ENCODE measurements at places on chromosomes 3 and 15.
A peak's percentile ranks its signal among the peaks of the same experiment; 100 is the strongest.

DNA sequence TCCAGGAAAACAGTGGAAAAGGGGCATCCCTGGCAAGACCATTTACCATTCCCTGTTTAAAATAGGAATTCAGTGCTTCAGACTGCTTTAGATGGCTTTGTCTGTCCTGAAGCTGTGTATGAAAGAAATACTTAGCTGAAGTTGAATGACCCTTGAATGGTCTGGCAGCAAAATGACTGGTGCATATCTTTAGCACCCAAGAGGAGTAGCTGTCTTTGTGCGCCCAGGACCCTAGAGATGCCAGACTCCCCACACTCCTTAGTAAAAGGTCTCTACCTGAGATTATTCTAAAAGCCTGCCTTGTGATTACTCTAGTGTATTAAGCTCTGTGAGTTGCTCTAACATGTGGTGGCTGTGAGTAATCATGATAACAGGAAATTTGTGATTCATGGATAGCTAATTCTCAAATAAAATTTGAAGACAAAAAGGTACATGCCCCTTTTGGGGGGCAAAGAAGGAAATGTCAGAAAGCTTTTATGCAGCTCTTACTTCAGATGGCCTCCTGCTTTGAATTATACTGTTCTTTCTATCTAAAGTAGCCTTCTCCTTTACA, 3.2 kb downstream of the MAPKBP1 start:
- no peak for DNase-seq

DNA sequence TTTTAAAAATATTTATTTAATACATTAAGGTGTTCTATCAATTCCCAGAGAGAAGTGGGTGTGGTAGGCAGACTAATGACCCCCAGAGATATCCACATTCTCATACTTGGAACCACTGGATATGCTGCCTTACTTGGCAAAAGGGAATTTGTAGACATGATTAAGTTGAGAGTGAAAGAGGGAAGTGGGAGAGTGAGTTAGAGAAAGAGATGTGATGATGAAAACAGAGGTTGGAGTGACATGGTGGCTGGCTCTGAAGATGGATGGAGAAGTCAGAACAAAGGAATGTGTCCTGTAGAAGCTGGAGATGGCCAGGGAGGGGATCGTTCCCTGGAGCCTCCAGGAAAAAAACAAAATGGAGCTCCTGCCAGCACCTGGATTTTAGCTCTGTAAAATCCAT, 32.0 kb downstream of the TNFAIP8L3 start:
- no peak for DNase-seq

DNA sequence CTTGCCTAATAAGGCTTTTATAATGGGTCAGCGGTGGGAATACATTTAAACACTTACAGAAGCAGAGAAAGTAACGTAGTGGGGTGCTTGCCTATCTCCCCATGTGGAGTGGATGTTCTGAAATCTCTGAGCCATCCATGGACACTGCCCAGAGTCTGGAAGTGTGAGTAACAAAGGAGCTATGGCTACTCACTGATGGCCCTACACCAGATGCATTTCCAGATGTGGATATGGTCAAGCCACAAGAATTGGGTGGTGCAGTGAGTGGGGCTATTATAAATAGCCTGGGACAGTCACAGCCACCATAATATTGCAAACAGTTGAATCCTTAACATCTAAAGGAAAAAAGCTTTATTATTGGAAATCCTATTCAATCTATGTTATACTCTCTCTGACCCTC, 96.6 kb downstream of the CGNL1 start:
- no peak for DNase-seq

- DNase-seq: no peak
These were observed 47.0 kb upstream of the SELENOK start for GRCh38 chr3:53938645-53939044.

- DNase-seq: no peak
These were observed 5.9 kb upstream of the ADGRG7 start for GRCh38 chr3:100603469-100603868.

- no peak for DNase-seq
These were observed 167.5 kb upstream of the IL12A start for GRCh38 chr3:159821110-159821509.

GRCh38 chr3:180467177-180467576, 134.8 kb upstream of the TTC14 start:
- no peak for DNase-seq

GRCh38 chr15:85475317-85475701, 94.9 kb downstream of the AKAP13 start:
- DNase-seq: no peak

GRCh38 chr3:101848326-101848725, 988 bp upstream of the NFKBIZ start:
- DNase-seq: no peak

DNA sequence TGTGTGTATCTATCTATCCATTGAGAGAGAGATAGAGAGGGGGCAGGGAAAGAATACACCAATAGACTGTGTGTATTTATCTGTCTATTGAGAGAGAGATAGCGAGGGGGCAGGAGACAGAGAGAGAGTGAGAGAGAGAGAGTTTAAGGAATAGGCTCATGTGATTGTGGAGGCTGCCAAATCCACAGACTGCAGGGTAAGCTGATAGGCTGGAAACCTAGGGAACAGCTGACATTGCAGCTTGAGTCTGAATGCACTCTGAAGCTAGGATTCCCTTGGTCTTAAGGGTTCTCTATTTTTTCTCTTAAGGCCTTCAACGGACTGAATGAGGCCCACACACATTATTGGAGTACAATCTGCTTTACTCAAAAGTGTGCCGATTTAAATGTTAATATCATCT, 255.8 kb downstream of the EPHA3 start:
- no peak for DNase-seq

DNA sequence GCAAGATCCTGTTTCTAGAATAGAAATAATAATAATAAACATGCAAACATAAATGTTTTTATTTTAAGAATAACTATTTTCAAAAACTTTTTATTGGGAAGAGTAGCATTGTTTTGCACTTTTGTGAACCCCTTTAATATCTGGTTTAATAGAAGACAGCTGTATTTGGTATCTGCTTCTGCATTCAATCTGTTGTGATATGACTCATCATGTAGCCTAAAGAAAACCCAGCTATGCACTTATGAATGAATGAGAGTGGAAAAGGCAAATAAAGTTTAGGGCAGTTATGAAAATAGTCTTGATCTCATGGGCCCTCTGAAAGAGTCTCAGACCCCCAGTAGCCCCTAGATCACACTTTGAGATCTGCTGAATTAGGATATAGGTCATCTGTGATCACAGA, 100.4 kb upstream of the PPP2R3A start:
- DNase-seq: no peak

GRCh38 chr15:62756326-62756994, 286.1 kb upstream of the TPM1 start:
- no peak for DNase-seq

DNA sequence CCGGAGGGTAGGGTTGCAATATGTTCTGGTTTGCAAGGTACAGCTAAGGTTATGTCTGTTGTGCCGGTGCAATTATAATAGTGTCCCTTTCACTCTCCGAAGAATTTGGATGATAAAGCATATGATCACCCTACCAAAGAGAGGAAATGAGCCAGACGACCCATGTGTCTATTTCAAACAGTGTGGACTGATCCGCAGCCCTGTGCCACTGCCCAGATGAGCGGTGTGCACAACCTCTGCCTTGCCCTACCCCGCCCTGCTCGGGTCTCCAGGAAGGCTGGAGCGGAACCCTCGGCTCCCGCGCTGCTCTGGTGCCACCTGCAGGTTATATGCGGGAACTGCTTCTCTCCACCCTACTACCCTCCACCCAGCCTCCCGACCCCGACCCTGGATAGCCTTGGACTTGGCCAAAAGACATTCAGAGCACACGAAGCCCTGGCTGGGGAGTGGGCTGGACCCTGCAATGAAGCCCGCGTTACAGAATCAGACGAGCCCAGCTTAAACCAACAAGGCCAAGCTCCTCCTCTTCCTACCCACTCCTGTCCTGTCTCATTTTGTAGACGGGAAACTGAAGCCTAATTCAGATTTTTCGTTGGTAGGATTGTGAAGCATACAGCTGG, 68.4 kb upstream of the CHRNB4 start:
- peak; percentile 55 for DNase-seq

DNA sequence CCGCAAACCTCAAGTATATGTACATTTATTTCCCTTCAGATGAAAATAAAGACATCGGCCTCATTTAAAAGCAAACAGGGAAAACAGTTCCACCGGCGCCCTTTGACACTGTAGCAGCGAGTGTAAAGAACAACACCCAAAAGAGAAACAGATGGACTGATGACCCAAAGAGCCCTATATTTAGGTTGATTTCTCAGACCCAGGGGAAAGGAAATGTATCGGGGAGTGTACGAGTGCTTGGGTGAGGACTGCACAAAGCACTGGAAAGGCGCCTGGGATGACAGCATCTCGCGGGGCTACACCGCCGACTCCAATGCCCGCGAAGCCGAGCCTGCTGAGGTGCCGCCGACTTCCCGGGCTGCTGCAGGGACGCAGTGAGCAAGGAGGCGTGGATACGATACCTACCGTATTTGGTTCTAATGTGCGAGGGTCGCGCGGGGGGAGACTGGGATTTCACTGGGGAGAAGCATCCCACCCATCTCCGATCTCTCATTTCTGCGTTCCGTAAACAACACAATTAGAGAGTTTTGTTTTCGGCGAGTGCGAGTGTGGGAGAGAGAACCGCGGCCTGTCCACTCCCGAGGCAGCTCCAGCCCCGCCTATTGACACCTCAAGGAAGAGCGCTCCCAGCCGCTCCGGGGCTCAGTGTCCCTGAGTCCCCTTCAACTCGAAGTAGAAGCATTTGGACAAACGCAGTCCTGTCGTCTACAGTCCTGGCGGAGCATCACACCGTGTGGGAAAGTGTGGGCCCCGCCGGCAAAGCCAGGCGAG, 2.0 kb downstream of the MECOM start:
- no peak for DNase-seq

DNA sequence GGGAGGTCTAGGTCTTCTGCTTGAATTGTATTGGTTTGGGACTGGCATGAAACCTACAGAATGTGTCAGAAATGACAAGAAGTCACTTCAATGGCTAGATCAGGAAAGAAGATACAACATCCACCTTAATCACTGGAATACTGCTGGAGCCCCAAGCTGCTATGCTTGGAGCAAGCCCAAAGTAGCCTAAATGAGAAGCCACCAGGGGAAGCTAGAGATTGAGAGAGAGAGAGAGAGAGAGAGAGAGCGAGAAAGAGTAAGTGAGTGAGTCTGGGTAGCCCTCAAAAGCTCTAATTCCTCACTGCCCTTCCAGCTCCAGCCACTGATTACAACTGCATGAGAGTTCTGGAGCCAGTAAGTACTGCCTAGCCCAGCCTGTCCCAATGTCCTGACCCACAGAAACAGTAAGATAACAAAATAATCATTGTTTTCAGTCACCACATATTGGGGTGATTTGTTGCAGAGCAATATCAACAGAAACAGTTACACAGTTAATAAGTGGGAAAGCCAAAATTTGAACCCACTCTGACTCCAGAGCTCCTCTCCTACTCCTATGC, 529.2 kb upstream of the GOLIM4 start:
- no peak for DNase-seq

- no peak for DNase-seq
These were observed 131.6 kb downstream of the NLGN1 start for GRCh38 chr3:173529062-173529711.

DNA sequence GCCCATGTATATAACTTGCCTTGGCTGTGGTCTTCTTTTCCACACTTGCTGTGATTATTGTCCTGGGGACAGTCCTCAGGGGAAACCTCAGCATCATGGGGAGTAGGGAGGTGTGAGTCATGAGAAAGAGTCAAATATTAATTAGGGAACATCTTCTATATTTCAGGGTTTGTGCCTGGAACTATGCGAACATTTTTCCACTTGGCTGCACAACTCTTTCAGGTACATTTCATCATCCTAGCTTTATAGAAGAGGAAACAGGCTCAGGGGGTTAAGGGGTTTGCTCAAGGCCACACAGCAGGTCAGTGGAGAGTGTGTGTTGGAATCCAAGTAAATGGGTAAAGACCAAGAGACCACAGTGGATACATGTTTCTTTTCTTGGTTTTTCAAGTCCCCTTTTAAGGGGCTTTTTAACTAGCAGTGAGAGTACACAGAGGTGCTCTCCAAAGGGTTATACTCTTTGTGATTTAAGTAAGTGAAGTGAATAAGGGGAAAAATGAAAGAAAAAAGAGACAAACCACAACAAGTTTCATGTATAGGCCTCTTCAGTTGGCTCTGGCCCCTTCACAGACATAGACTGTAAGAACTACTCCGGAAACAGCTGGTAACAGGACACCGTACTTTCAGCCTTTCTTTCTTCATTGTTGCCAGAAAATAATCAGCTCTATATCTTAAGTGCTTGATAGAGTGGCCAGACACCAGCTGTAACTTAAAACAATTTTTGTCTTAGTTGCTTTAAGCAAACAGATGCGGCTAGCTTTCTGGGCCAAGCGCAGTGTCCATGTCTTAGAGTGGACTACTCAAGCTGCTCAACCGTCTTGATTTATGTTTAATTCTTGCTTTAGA, 64.6 kb downstream of the EEFSEC start:
- no peak for DNase-seq

DNA sequence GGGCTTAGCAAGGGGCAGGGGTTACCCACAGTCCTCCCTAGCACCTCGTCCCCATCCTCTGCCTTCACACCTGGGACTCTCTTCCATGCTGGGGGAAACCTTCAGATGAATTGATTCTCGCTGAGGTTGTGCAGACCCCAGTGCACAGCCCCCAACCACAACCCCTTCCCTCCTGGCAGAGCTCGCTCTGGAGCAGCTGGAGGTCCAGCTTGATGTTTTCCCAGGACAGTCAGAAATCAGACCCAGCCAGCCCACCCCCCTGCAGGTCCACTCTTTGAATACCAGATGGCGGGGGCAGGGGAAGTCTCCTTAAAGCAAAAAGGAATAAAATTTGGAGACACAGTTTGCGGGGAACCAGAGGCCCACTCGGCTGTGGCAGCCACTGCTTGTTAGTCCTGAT, 234.4 kb downstream of the XXYLT1 start:
- no peak for DNase-seq

DNA sequence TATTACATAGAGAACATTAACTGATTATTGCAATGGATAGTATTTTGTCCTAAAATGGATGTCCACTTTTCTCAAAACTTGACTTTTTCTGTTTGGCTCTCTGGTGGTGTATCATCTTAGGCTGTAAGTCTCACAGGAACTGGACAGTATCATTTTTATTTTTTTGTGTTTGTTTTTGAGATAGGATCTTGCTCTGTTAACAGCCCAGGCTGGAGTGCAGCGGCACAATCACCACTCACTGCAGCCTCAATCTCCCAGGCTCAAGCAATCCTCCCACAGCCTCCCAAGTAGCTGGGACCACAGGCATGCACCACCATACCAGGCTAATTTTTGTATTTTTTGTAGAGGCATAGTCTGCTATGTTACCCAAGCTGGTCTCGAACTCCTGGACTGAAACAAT, 13.1 kb downstream of the CHST14 start:
- DNase-seq: no peak

GRCh38 chr3:59885899-59886400, 836.1 kb upstream of the CFAP20DC start:
- DNase-seq: no peak

GRCh38 chr15:69359722-69360121, 54.4 kb upstream of the KIF23 start:
- no peak for DNase-seq

GRCh38 chr3:195015021-195015420, 255.9 kb downstream of the XXYLT1 start:
- DNase-seq: no peak
